ENCODE measurements at places on chromosomes 6 and 20.

GRCh38 chr6:36285187-36285671, 15.4 kb downstream of the PNPLA1 start:
- no peak for DNase-seq

GRCh38 chr20:43724383-43724782, 2.4 kb downstream of the GTSF1L start:
- no peak for DNase-seq

DNA sequence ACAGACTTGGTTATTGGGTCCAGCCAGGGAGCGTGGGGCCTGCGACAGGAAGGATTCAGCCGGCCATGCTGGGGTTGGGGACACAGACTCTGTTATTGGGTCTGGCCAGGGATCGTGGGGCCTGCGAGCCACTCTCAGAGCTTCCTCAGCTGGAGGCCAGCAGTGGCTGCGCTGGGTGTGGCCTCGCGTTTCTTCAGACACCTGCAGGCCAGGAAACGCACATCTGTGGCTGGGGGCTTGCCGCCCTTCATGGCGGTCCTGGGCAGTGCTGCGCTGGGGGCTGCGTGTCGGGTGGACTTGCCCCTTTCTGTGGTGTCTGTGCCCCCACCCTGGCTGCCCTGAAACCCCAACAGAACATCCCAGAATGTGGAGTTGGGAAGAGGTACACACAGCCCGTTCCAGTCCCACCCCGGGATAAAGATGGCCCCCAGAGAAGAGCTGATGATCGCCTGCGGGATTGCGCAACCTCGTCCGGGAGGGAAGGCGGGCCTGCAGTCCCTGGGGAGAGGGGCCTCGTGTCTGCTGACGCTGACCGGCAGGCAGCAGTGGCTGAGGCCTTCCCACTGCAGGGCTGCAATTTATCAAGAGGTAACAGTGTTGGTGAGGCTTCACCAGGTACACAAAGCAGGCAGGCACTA, 16.9 kb upstream of the MTG2 start:
- DNase-seq = no peak

- DNase-seq = no peak
These were observed 81.4 kb upstream of the ARID1B start for GRCh38 chr6:156695742-156696141.

DNA sequence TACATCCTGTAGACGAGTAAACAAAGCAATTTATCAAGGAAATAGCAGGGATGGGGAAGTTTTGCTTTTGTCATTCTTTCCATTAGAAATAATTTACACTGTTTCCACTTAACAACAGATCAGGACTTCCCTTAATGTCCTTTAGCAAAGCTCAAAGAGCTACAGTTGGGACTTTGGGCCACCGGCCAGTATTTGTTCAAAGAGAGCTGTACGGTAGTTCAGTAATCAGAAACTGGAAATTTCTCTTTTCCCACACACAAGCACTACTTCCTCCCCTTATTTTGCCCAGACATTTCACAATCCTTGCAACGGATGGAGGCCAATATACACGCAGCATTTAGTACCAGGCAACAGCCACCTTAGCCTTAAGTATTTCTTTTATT, 12.1 kb upstream of the HINT3 start:
- DNase-seq = no peak

Measured in activated T-cell treated with anti-CD3 and anti-CD28 coated beads, Interleukin-2, amount 50 U/mL, for 4 hours (primary cell).